ENCODE measurements at places on chromosomes 3 and 15. TPM values are rescaled to one million over a fixed set of nuclear protein-coding genes. Genes with fewer than 3 reads are reported as not detected.

Gene IL20RB
- 0.12 TPM for total RNA-seq

Gene CFAP44
- 1.9 TPM for total RNA-seq

Gene C3orf80
- 0.15 TPM for total RNA-seq

Gene UTS2B
- total RNA-seq = 0.42 TPM

Gene SPINK8
- total RNA-seq = not detected

Gene CCRL2
- 1.4 TPM for total RNA-seq

Gene REC114
- total RNA-seq = 0.84 TPM

Gene MYZAP
- 930 TPM for total RNA-seq

Gene TMEM108
- total RNA-seq = 0.52 TPM

Gene ECE2
- not detected for total RNA-seq

Gene C3orf52
- 1.7 TPM for total RNA-seq

Gene PLSCR5
- total RNA-seq = not detected

Gene LIPH
- total RNA-seq = 0.10 TPM

Gene TRH
- not detected for total RNA-seq

Gene RGMA
- 27.0 TPM for total RNA-seq

Gene CD86
- total RNA-seq = 4.4 TPM

Gene RTP3
- not detected for total RNA-seq
